EH (cell line): ENCODE measurements at places on chromosomes 6 and 20.

GRCh38 chr20:53948383-53949318 lies 121.7 kb downstream of the BCAS1 start:
- no peak for DNase-seq

DNA sequence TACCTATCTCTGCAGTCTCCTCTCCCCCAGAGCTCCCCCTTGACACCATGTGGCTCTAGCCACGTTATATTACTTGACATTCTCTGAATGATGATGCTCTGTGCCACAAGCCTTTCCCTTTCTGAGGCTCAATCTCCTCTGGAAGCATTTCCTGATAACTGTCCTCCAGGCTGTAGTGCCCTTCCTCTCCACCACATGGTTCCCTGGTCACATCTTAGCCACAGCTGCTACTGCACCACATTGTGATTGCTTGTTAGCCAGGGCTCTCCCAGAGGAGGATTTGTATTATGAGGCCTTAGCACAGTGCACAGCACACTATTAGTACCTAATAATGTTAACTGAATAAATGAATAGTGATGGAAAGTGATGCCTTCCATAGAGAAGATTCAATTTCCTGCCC lies 63.9 kb upstream of the RCAN2 start:
- no peak for DNase-seq

GRCh38 chr6:5624256-5624655 lies 362.9 kb downstream of the FARS2 start:
- peak; percentile 6 for DNase-seq

DNA sequence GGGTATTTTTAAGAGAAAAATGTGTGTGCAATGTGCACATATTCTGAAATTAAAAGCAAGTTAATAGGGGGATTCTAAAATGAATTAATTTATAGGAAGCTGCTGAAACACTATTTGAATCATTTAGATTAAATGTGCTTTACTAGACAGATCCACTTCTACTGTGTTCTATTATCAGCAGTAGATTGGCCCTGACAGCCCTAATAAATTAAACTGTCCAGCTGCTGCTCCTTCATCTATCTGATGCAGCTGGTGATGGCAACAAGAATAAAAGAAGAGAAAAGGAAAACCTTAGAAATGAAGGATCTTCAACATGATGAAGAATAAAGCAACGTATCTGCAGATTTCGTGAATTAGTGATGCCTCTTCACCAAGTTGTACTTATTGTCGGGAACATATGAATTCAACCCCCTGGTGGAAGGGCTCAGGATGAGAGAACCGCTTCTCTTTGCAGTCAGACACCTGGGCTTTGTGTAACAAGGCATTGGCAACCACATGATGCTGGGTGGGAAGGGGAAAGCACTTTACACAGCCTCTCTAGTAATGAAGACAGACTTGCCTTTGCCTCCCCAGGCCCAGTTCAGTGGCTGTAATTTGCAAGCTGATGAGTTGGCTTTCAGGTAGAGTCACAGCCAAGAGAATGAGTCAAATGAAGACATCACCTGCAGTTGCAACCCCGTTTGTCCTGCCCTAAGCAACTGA lies 94.4 kb downstream of the LAMP5 start:
- DNase-seq, result no peak

DNA sequence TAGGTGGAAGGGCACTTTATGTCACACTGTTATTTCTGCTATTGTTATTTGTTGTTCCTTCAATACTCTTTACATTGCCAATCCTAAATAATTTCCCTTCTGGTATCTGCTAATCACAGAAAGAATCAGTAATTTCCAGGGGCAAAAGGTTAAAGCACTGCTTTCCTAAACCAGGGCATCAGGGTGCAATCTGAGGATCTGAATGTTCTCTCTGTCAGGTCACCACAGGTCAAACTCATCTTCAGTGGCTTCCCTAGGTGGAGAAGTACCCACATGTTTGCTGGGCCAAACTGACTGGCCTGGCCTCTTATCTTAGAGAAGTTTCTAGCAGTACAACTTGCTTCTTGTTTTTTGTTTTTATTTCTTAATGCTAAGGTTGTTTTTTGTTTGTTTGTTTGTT lies 118.7 kb downstream of the OPRM1 start:
- no peak for DNase-seq

DNA sequence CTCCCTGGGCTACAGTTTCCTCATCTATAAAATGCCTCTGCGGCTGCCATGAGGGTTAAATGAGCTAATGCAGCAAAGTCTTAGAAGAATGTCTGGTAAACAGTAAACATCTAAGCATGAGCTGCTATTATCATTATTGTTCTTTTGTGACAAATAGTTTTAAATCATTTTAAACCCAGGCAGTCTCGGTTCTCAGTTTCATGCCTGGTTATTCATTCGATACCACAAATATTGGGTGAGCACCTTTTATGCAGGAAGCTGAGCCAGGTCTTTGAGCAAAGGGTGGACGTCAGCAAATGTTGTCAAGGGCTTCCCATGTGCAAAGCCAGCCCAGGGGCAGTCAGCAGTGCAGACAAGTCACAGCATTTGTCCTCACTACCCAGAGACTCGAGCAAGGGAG lies 128.7 kb downstream of the NFATC2 start:
- no peak for DNase-seq

DNA sequence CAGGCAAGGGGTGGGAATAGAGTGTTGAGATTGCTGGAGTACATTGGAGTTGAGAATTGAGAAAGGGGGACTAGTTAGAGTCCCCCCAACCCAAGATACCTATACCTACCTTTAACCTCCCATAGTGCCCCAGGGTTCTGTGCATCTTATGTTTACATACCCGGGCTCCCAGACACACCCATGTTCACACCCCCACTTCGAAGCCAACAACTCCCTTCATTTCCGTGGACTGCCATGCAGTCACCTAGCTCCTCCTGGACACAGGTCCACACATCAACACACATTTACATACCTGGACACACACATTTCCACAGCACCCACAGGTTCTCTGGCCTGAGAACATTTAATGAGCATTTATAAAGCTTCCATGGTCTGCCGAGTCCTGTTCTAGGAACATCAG lies 5.1 kb downstream of the TMEM63B start:
- no peak for DNase-seq

DNA sequence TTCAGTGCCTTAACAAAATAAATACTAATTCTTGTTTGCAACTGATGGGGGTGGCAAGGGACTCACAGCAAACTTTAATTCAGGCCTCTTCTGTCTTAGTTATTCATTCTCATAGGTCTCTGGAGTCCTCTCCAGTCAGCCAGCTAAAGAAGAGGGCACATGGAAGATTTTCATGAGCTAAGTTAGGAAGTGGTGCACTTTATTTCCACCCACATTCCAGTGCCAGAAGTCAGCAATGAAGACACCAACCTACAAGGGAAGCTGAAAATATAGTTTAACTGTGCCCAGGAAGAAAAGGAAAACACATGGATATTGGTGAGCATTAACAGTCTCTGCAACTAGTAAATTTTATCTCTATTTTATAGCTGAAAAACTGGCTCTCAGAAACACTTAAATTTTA lies 16.7 kb upstream of the IRAK1BP1 start:
- DNase-seq, result peak; percentile 6

- DNase-seq, result no peak
Measured at GRCh38 chr6:149081281-149081680, 236.2 kb upstream of the TAB2 start.

DNA sequence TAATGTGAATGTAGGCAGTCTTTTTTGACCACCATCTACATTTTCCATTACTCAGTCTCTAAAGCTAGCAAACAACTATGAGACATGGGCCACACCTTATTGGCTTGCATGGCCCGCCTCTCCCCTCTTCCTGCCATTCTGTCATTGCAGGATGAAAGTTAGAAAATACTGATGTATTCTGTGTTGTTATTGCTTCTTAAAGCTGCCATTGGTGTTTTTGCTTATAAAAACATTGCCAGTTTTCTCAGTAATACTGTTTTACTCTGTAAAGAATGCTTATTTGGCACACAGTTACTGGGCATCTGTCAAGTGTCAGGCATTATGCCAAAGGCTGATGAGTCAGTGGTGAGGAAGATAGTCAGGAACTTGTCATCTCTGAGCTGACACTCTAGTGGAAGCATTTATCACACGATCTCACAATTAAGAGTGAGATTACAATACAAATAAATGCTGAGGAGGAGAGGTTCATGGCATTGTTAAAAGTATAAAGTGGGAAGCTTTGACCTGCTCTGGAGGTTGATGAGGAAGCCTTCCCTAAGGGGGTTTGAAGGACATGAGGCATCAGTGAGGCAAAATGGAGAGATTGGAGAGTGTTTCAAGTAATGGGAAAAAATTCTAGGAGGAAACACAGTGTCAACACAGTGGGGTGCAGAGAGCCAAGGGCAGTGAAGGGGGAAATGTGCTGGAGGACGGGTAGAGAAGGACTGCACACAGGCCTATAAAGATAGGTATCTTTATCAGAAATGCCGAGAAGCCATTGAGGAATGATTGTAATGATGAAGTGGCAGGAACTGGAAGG lies 14.7 kb downstream of the KLHL32 start:
- peak; percentile 85 for DNase-seq

DNA sequence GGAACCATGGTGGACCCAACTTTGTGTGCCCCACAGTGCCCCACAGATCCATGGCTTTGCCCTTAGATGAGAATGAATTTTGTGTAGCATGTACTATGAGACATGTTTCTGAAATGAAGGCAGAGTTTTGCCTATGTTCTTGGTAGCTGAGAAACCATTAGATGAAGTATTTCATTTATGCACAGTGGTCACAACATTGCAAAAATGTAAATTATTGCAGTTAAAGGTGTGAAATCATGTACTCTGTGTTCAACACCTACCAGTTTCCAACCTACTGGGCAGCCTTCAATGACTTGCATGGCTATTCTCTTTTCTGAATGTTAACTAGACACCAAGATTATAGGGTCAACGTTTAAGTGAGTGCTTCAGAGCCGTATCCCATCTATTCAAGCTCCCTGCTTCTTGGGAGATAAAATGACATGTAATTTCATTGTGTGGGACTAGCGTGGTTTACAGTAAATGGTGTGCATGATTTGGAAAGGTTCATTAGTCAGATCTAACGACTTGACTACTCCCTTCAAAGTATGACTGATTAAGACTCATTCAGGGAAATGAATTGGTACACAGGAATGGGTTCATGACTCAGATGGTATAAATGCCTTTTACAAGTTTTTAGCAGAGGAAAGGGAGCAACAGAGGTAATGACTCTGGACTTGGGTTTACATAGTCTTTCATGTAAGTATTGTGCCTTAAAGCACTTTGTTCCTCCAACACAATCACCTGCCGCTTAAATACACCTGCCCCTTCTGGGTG lies 106.1 kb upstream of the AKIRIN2 start:
- DNase-seq, result peak; percentile 75

DNA sequence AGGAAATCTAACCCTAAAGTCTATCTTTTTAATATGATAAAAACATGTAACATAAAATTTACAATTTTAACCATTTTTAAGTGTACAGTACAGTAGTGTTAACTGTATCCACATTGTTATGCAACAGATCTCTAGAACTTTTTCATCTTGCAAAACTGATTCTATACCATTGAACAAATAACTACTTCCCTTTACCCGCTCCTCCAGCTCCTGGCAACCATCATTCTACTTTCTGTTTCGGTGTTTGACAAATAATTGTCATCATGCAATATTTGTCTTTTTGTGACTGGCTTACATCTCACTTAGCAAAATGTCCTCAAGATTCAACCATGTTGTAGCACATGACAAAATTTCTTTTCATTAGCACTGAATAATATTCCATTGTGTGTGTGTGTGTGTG lies 203.2 kb downstream of the SIM1 start:
- DNase-seq, result no peak

DNA sequence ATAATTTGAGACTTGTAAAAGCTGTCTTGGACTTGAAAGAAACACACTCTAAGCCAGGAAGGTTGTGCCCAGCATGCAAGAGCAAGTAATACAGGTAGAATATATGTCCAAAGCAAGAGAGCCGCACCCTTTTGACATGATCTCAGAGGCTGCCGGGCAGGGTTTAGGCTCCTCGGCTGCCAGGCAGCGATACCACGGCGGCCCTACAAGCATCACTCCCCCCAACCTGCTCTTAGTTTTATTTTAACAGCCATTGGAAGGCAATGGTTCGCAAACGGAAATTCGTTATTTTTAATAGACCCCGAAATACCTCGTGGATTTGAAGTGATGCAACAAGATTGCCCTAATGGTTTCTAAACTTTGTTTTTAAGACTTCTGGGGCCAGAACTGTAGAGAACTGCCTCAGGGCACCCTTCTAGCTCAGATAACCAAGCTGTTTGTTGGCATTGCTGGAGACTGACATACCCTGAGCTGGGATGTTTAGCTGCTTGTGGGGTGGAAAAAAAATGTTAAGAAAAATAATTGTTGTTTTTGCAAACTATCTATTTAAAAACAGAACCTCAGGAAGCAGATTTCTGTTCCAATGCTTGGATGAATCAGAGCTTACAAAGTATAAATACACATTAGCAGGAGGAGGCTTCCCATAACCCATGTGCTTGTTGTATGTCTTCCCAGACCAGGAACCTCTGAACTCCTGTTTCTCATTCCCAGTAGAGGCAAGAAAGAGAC lies 39.0 kb downstream of the JAG1 start:
- DNase-seq, result peak; percentile 97

DNA sequence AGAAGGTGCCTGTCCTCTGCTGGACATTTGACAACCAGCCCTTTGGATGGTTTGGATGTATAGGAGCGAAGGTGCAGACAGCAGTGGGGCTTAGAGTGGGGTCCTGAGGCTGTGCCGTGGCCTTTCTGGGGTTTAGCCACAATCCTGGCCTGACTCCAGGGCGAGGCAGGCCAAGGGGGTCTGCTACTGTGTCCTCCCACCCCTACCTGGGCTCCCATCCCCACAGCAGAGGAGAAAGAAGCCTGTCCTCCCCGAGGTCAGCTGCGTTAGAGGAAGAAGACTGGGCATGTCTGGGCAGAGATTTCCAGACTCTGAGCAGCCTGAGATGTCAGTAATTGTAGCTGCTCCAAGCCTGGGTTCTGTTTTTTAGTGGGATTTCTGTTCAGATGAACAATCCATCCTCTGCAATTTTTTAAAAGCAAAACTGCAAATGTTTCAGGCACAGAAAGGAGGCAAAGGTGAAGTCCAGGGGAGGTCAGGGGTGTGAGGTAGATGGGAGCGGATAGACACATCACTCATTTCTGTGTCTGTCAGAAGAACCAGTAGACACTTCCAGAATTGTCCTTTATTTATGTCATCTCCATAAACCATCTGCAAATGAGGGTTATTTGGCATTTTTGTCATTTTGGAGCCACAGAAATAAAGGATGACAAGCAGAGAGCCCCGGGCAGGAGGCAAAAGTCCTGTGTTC lies 1.3 kb upstream of the CDKN1A start:
- peak; percentile 44 for DNase-seq

DNA sequence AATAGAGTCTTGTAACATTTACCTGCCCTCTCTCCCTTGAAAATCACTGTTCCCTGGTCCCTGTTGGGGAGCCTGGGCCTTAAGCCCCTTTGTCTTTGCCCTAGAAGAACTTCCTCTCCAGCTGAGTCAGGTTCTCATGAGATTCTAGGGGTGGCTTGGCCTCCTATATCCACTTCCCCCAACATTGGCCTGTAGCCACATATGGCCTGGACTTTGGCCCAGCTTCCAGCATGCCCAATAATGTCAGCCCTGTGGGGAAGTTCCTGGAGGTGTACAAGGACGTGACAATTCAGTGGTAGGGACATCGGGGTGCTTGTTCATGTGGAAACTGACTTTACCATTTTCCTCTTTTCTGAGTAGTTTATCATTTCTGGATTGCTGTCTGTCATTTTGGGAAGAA lies 17.2 kb upstream of the MAS1L start:
- DNase-seq, result no peak
